ENCODE measurements at places on chromosomes 4 and X.

- no peak for DNase-seq
Observed at GRCh38 chr4:37715889-37716402, 29.8 kb upstream of the RELL1 start.

DNA sequence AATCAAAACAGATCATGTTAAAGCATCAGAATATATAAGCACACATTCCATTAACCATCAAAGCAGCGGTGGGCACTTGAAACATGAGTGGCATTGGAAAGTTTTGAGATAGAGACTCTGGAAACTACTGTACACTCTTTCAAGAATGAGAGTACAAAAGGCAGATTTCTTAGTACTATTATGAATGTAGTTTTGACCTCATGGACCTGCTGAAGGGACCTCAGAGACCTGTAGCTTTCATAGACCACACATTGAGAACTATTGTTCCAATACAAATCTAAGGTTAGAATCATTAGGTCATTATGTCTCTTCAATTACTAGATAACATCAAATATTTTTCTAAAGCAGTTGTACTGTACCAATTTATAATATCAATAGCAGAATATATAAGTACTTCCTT is 283.6 kb downstream of the RPA4 start:
- no peak for DNase-seq

GRCh38 chrX:10178866-10179463 is 22.2 kb downstream of the CLCN4 start:
- no peak for DNase-seq

DNA sequence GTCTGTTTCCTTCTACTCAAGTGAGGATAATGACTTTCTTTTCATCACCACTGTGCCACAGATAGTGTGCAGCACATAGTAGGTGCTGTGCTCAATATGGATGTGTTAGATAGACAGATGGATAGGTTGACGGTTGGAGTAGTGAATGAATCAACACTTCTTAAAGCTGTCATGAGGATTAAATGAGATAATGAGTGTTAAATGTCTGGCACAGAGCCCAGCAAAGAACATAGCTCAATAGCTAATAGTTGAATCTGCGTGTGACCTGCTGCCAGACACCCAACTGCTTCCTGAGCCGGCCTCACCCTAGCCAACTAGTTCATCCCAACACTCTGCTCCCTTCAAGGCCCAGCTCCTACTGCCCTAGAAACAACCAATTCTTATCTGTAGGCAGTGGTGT is 67.7 kb upstream of the PJA1 start:
- no peak for DNase-seq

DNA sequence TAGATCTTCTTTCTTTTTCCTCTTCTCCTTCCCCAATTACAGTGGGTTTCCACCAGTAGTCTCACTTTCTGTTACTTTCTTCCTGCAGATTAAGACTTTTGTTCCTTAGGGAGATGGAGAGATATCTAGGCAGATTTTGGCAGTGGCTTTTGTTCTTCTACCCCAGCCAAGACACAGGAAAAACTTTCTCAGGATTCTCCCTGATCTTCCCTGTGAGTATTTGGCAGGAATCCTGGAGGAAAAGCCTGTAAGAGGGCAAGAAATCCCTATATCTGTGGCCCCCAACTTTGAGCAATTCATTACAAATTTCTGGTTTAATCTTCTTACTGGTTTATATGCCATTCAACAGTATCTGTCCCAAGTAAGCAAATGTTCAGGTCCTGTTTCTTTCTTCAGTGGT is 21.9 kb downstream of the SLC9A7 start:
- DNase-seq: no peak

DNA sequence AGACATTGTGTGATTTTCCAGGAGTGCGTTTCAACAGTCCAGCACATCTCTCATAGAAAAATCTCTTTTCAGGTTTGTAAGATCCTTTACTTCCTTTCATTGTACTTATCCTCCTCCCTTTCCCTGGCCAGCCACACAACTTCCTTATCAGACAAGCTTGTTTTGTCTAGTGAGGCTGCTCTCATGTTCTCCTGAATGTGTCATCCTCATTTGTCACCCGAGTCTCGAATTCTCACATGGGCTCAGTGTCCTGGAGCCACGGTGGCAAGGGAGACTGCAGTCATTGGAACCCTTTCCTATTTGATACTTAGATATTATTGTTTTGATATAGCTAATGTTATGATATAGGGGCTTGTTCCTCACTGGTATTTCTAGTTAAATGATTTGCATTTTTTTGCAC is 16.9 kb downstream of the SYNPO2 start:
- DNase-seq: no peak

GRCh38 chr4:47444031-47444430 is 19.5 kb downstream of the COMMD8 start:
- DNase-seq: no peak

- DNase-seq: no peak
Observed at GRCh38 chr4:138299881-138300280, 57.7 kb upstream of the SLC7A11 start.

DNA sequence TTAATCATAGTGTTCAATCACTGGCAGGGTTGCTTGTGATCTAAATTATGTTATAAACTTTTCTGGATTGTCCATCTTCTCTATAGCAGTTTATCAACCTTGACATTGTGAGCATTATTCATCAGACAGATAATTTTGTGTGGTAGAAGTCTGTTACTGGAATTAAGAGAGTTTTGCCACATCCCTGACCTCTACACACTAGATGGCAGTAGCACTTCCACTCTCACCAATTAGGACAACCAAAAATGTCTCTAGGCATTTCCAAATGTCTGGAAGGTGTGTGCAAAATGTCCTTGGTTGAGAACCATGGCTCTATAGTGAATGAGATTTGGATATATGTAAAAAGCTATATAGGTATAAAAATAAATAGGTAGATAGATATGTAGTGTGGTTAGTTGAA is 324.1 kb upstream of the FAM47C start:
- DNase-seq: no peak

GRCh38 chr4:173489514-173489913 is 40.5 kb downstream of the HAND2 start:
- no peak for DNase-seq

DNA sequence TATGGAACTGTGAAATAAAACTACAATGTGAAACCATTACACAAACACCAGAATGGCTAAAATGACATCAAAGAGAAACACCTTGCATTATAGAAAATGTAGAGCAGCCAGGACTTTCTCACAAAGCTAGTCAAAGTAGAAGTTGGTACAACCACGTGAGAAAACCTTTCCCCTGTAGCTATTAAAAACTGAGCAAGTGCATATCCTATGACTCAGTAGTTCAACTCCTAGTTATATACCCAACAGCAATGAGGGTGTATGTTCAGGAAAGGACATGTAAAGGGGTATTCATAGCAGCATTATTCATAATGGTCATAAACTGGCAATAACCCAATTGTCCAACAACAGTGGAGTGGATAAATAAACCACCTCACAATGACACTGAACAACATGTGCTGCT is 177.5 kb upstream of the NUDT10 start:
- no peak for DNase-seq

DNA sequence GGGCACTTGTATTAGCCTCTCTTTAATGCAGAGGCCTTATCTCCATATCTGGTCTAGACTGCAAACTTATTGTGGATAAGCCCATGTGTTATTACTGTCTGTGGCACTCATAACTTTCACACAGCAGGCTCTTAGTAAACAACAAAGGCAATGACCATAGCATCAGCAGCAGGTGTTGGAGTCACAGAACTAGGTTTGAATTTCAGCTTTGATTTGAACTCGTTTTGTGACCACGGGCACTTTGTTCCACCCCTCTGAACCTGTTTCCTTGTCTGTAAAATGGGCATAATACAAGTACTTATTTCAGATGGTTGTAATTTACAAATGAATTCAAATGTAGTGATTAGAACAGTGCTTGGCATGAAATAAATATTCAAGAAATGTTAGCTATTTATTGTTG is 121.8 kb upstream of the C1GALT1C1 start:
- DNase-seq: no peak
